NCI-H1436 treated with DMSO at 0.1 percent for 48 hours (cell line): ENCODE measurements at places on chromosomes 12 and 14.

- no peak for DNase-seq
Measured at GRCh38 chr12:12562016-12562483, 613 bp downstream of the DUSP16 start.

DNA sequence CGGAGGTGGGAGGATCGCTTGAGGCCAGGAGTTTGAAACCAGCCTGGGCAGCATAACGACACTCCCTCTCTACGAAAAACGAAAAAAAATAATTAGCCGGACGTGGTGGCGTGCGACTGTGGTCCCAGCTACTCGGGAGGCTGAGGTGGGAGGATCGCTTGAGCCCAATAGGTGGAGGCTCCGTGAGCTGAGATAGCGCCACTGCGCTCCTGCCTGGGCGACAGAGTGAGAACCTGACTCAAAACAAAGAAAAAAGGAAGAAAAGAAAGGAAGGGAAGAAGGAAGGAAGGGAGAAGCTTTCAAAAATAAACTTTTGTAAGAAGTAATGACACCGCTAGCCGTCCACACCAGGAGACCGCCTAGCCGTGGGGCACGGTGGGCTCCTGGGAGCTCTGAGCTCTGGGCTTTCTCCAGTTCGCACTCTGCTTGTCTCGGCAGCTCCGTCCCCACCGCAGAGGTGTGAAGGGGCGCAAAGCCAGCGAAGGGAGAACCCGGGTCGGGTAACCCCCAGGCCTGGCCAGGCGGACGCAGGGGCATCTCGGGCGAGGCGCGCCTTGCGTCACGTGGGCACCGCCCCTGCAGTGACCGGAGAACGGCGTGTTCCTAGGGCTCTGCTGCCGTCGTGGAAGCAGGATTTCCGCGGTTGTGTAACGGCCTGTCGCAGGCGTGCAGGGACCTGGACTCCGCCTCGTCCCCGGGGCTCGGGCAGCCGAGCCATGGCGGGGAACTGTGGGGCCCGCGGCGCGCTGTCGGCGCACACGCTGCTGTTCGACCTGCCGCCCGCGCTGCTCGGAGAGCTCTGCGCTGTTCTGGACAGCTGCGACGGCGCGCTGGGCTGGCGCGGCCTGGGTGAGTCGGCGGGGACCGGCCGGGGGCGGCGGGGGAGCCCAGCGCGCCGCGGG lies at the start of gene IRAK3:
TSS of gene IRAK3 (plus strand) at position 631 of the 902 bp plus-strand sequence. CDS start at position 717, 86 bp downstream.
- no peak for DNase-seq

- no peak for DNase-seq
Measured at GRCh38 chr12:25208554-25208953, 13.5 kb downstream of the ETFRF1 start.

GRCh38 chr12:117058442-117059072 lies 40.7 kb downstream of the TESC start:
- DNase-seq, result no peak

GRCh38 chr12:117105902-117106301 lies 6.7 kb upstream of the TESC start:
- DNase-seq, result no peak

DNA sequence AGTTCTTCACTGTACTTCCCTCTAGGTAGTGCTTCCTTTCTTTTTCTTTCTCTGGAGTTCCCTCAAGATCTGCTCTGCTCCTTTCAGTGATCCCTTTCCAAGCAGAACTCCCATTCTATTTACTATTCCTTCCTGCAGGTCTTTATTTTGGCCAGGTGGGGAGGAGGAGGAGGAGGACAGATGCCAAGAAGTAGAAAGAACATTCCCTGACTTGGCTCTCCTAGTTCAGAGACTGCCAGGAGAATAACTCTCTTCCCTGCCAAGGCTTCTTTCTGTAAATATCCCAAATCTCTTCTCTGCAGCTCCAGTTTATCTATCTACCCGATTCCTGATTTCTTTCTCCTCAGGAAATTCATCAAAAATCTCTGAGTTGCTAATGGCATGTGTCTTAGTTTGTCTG lies 229.6 kb upstream of the TMEM260 start:
- no peak for DNase-seq

- no peak for DNase-seq
Measured at GRCh38 chr14:68541178-68541896, 251.5 kb downstream of the ZFP36L1 start.

DNA sequence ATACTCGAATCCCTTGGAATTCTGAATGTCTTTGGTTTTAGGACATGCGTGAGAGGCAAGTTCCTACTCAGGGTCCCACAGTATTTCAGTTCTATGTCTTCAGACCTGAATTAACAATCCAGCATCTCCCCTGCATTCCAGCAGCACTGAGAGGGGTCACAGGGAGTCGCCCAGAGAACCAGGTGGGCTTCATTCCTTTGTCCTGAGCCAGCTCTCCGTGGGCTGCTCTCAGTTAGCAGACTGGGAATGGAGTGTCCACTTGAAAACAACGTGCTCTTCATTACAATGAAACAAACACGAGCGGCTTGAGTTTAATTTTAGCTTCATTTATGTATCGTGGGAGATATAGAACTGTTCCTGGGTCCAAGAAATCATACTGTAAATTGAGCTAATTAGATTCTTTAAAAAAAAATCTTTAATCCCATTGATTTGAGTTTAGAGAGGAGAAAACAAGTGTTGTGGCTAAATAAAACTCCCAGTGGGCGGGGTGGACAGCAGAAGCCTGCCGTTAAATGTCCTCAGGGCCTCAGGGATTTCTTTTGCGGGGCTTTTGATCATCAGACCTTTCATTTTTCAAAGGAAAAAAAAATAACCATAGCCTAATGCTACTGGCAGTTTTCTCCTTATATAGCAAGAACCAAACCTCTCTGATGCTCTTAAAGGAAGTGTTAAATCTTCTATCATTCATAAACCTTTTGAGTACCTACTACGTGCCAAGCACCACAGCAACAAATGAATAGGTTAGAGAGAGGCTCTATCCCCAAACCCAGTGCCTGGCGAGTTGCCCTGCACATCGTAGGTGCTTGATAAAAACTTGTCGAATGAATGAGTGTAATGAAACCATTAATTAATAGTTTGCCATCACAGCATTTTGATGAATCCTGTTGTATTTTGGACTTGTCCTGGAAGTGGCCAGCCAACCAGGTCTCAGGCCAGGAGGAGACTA lies 140.4 kb downstream of the CHST11 start:
- DNase-seq, result no peak

DNA sequence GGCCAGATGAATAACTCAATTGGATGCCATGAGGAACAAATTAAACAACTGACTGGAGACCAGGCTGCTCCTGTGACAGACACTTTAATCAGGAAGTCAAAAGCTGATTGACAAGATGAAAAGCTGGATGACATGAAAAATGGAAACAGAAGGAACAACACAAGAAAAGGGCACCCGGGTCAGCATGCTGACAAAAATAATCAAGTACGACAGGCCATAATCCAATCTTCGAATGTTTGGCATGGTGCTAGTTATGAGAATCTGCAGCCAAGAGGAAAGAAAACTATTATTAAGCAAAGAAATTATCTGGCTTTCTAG lies 544.7 kb downstream of the ETNK1 start:
- no peak for DNase-seq

GRCh38 chr14:33707716-33708115 lies 243.2 kb downstream of the EGLN3 start:
- no peak for DNase-seq

DNA sequence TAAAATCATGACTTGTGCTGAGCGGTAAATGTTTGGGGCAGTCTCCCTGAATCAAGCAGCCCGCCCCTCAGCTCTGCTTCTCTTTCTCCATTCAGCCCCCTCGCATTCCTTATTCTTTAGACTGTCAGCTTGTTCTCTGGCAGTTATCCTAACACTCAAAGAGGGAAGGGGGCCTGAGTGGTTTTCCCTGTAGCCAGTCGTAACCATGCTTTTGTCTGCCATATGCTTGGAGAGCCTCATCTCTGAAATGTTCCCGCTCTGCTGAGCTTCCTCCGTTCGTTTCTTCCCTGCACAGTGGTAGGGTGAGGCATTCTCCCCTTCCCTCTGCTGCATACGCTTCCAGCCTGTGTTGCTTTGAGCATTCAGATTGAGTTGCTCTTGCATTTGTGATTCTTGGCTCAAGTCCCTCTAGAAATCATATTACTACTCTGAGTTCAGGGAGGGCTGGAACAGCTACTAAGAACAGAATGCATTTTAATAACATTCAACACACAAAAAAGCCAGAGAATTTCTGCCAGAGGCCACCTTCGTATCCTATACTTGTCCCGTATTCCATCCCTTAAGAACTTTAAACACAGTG lies 119.7 kb downstream of the FBXL14 start:
- no peak for DNase-seq

DNA sequence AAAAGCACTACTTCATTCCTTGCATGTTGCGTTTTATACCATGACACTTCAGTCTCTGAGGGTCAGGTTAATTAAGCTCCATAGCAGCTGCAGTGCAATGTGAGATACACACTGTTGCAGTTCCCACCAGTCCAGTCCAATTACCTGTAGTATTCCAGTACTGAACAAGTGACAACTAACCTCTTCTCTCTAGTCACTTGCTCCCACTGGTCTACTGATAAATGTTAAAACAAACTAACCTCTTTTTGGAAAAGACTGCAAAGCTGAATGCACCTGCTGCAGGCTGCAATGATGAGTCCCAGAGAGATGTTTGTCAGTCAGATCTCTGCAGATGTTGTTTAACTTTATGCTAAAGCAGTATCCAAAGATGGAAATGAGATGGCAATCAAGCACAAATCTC lies 7.9 kb downstream of the NOVA1 start:
- DNase-seq, result no peak

DNA sequence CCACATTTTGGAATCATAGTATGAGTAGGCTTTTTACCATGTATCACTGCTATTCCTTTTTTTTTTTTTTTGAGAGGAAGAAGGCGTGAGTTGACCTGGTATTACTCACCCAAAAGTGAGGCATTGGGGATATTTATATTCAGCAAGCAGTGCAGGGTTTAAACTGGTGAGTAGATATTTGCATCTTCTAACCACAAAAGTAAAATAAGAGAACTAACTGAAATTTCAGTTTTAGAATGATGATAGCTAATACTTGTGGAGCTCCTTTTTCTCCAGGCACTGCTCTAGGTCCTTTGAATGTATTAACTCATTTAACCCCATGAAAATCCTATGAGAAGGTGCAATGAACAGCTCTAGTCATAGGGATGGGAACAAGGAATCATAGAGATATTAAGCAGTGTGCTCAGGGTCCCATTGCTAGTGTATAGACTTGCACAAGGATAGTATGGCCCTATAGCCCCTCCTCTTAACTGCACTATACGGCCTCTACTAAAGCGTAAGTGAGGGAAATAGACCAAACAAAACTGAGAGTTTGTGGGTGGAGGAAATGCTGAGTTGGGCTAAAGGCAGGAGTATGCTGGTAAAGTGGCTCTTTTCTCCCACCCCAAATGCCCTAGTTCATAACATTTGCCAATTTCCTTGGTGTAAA lies 104.3 kb upstream of the MAX start:
- DNase-seq, result no peak

- DNase-seq, result no peak
Measured at GRCh38 chr14:65169351-65169750, 67.0 kb upstream of the MAX start.

GRCh38 chr12:127620735-127621355 lies 646.1 kb upstream of the TMEM132C start:
- DNase-seq, result no peak

- no peak for DNase-seq
Measured at GRCh38 chr14:97120204-97120603, 323.0 kb downstream of the VRK1 start.

GRCh38 chr12:116582610-116583009 lies 23.4 kb downstream of the MAP1LC3B2 start:
- no peak for DNase-seq

DNA sequence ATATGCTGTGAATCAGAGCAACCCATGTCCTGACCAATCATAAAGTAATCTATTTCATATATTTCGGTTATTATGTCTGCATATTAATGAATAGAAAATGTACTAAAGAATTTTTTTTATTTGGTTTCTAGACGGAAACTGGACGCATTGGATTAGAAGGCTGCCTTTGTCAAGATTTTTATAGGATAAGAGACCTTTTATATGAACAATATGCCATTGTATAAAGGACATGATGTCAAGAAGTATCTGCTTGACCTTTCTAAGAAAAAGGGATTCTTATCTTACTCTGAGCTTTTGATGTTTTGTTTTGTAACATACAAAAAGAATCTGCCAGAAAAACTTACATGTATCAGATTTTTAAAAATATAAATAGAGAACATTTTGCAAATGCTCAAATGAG lies 39.8 kb downstream of the CPSF2 start:
- no peak for DNase-seq

DNA sequence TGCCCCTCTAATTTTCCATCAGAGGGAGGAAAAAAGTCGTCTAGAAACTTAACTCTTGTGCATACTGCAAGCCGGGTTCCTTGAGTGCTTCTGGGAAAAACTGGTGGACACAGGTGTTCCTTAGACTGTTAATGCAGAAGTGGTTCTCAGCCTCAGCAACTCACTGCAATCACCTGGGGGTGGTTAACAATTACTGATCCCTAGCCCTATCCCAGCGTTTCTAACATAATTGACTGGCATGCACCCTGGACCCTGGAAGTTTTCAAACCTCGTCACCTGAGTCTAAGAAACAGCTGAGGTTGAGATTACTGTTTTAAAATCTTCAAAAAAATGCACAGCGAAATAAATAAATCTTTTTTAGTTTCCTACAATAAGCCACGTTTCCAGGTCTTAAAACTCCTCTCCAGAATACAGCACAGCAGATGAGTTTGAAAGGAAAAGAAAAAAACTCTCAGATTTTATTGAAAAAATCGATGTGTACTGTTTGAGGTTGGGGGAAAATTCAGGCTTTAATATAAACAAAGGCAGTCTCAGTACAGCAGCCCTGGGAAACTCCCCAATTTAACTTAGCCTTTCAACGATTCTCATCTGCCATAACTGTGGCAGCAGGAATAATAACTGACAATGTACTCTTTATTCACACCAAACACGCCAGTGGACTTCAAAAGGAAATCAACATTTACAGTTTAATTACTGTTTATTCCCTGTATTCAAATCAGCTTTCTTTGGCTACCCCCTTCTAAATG lies 45.4 kb downstream of the PHLDA1 start:
- DNase-seq, result no peak

DNA sequence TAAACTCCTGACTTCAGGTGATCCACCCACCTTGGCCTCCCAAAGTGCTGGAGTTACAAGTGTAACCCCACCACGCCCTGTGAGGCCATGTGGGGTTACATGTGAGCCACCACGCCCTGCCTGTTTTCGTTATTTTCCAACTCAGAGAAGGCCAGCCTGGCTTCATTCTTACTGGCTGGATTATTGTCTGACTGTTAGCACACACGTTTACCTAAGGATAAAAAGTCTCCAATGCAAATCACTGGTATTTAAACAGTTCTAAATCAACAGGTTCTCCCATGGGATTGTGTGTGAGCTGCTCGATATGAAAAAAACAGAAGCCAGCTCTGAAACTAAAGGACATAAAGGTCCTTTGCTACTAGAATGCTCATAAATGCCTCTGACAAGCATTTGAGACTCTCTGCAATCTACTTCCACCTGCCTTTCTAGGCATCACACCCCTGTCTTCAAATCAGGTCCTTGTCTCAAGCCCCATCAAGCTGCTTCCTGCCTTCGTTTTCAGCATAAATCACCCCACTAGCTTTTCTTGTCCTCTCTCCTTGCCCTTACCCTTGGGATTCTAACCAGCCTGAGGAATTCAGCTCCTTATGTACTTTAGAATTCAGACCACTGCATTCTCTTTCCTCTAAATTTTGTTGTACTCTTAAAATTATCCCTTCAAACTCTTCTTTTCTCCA lies 265.0 kb downstream of the DUSP6 start:
- DNase-seq, result no peak
